ENCODE measurements at places on chromosomes 13 and 19. TPM values are rescaled to one million over a fixed set of nuclear protein-coding genes. Genes with fewer than 3 reads are reported as not detected.

DNA sequence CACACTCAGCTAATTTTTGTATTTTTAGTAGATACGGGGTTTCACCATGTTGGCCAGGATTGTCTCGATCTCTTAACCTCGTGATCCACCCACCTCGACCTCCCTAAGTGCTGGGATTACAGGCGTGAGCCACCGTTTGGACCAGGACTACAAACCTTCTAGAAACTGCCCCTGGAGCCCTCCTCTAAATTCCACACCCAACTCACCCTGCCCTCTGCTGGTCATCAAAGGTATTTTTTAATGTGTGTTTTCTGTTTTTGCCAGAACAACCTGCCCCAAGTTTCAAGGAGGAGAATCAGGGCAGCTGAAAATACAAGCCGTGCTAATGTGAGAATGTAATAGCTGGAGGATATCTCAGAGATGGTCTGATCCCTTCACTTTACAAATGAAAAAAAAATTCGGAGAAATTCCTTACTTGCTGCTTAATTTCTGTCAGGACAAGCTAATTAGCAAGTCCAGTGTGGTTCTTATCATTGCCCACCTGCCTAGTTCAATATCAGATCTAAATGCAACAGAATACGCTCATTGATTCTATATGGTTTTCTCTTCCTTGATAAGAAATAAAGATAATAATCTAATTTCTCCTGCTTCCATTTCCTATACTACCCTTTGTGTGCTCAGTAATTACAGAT, 4.1 kb downstream of the ATP8A2 start:
- DNase-seq = peak; percentile 18

DNA sequence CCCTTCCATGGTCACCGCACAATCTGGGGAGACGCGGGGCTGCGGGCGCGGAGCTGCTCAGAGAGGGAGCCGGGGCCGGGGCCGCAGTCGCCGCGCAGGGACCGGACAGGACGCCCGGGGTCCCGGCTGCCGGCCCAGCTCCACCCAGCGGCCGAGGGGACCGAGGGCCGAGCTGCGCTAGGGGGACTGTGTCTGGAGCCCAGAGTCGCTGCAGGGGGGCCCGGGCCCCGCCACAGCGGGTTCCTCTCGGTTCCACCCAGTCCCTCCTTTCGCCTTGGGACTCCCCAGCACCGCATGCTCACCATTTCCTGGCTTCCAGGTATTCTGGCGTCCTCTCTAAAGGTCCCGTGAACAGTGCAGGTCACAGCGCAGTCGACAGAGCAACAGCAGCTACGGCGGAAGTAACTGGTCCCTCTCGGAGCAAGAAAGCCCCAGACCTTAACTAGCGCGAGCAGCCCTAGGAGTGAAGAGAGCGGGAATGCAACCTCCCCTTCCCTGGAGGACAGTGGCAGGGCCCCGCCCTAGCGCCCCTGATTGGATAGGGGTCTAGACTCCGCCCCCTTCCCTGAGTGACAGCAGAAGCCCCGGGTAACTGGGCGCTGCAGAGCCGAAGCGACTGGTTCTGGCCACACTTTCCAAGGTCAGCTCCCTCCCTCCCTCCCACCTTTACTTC, at the start of gene ZNF878:
ZNF878 (minus strand) TSS at position 465 of the 673 bp plus-strand sequence; CDS start at position 305, 160 bp downstream.
- peak; percentile 90 for DNase-seq

DNA sequence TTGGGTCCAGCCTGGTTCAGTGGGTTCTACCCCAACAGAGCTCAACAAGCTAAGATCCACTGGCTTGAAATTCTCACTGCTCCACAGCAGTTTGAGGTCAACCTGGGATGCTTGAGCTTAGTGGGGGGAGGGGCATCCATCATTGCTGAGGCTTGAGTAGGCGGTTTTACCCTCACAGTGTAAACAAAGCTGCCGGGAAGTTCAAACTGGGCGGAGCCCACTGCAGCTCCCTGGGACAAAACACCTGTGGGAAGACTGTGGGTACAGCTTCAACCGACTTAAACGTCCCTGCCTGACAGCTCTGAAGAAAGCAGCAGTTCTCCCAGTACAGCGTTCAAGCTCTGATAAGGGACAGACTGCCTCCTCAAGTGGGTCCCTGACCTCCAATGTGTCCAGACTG, 1161.9 kb downstream of the UQCRFS1 start:
- no peak for DNase-seq

- no peak for DNase-seq
Measured at GRCh38 chr19:16015805-16016173, 60.5 kb upstream of the TPM4 start.

GRCh38 chr13:108269601-108270328, at the start of gene TNFSF13B:
TSS of gene TNFSF13B (plus strand) at chr13:108269718. CDS start at chr13:108269896, 178 bp downstream.
- DNase-seq = peak; percentile 13

The CATSPERD gene
- total RNA-seq = not detected

The SYNGR4 gene
- not detected for total RNA-seq

The FOXA3 gene
- total RNA-seq = 23.5 TPM

The NDUFA7 gene
- 46.3 TPM for total RNA-seq
